ENCODE measurements at places on chromosomes 1 and 21.
A peak's percentile ranks its signal among the peaks of the same experiment; 100 is the strongest.

GRCh38 chr1:247228133-247228532 is 27.7 kb upstream of the VN1R5 start:
- no peak overlapping the region for H3K27ac ChIP-seq
- no peak overlapping the region for H3K4me3 ChIP-seq
- H3K36me3 ChIP-seq, result no peaks in the 10 kb centered on the region

- H3K27me3 ChIP-seq, result no peaks in the 10 kb centered on the region
- no peaks in the 10 kb centered on the region for H3K4me1 ChIP-seq
- H3K27ac ChIP-seq, result no peak overlapping the region
Observed at GRCh38 chr1:47696404-47696736, 258.5 kb downstream of the FOXD2 start.

DNA sequence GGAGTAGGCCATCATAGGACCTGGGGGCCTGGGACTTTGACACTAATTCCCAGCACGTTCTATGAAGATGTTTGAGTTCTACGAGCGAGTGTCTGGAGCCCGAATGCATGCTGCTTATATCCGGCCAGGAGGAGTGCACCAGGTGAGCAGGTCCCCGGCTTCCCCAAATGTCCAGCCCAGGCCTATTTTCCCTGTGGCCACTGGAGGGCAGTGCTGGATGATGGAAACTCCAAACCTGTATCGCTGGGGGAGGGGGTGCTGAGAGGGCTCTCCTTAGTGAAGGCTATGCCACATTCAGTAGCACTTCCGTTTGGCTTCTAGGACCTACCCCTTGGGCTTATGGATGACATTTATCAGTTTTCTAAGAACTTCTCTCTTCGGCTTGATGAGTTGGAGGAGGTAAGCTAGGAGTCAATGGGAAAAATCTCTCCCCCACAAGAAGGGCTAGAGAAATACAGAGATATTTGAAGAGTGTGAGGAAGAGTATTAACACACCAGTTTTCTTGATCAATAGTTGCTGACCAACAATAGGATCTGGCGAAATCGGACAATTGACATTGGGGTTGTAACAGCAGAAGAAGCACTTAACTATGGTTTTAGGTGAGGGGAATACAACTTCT is 5.2 kb upstream of the FCER1G start:
- H3K27ac ChIP-seq, result peak overlapping the region; percentile 27
- H3K27me3 ChIP-seq, result no peaks in the 10 kb centered on the region
- H3K4me1 ChIP-seq, result peaks cover 31% of the 10 kb centered on the region

DNA sequence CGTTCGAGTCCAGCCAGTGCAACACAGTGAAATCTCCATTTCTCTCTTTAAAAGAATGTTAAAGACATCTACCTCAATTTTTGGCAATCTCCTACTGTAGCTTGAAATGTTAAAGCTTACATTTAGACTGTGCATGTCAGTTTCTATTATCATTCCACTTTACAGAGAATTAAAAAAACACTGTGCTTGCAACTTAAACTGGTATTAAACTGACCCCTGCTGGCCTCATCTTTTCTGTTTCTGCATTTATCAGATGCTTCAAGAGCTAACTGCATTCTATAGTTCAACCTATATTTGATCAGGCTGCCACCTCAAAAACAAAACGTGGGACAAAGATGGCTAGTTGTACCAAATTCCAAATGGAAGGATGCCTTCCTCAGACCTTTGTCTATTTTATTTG is 226.5 kb downstream of the SMYD3 start:
- no peaks in the 10 kb centered on the region for H3K4me1 ChIP-seq
- DNase-seq, result no peak
- no peak overlapping the region for H3K27ac ChIP-seq
- no peaks in the 10 kb centered on the region for H3K36me3 ChIP-seq
- H3K27me3 ChIP-seq, result no peaks in the 10 kb centered on the region

- H3K27ac ChIP-seq, result no peak overlapping the region
- no peaks in the 10 kb centered on the region for H3K27me3 ChIP-seq
Observed at GRCh38 chr1:68168545-68169171, 63.7 kb downstream of the WLS start.

- no peaks in the 10 kb centered on the region for H3K36me3 ChIP-seq
- no peak overlapping the region for H3K27ac ChIP-seq
- no peaks in the 10 kb centered on the region for H3K27me3 ChIP-seq
- no peak overlapping the region for H3K4me3 ChIP-seq
Observed at GRCh38 chr1:20197329-20197791, 11.0 kb upstream of the PLA2G2C start.

GRCh38 chr1:3351449-3352298 is 102.8 kb upstream of the ARHGEF16 start:
- no peak overlapping the region for H3K27ac ChIP-seq
- no peaks in the 10 kb centered on the region for H3K36me3 ChIP-seq

DNA sequence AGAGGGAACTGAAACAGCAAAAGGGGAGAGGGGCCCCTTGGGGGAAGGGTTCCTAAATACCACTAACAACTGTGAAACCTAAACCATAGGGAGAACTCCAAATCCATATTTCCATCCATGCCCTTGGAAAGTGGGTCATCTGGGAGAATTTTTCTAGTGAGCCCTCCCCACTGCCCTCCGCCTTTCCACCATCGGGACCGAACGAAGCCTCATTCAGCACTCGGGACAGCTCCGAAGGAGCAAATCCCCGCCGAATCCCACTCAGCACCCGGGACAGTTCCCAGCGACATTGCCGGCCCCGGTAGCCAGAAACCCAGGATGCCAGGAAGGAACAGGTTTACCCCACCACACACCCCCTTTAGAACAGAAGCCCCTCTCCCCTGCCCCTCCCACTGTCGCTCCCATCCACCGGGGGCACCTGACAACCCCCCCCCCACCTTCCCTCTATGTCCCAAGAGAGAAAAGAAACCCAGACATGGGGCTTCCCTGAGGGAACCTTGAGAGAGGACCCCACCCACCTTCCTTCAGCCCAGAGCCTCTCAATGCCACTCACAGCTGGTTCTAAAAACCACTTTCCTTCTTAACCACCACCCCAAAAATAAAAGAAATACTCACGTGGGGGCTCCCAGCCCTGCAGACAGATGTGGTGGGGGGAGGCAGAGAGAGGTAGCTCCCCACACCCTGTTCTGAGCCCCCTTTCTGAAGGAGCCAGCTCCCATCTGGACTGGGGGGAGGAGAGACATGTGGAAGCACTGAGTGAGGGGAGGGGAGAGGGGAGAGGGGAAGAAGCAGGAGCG is 4.5 kb downstream of the DLGAP3 start:
- no peak overlapping the region for H3K27ac ChIP-seq
- DNase-seq, result peak; percentile 42
- no peaks in the 10 kb centered on the region for H3K36me3 ChIP-seq
- no peak overlapping the region for H3K4me3 ChIP-seq

DNA sequence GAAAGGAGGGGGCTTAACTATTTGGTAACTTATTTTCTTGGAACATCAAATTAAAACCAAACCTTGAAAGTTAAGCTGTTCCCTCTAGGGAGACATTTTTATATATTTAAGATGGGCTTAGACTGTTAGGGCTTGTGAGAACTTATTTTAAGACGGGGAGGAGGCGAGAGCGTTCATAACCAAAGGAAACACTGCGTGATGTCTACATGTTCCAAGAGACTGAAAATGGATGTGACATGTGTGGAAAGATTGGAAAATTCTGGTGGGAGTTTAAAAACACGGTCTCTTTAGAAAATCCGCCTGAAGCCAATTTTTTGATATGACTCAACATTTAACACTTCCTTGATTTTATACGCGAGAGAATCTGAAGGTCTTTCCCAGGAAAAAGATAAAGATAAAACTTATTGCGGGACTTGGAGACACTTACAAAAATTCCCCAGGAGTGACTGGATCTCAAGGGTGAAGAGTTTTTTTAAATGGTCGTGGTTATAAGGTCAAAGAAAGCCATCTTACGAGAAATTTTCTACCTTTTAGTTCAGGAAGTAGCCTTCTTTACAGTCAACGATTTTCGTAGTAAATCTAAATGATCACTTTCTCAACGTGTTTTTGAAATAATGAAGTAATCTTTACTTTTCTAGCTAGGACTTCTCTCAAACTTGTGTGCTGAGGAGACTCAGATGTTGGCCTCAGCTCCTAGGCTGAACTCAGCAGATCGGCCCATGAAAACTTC is 828 bp downstream of the PNRC2 start:
- peaks cover 11% of the 10 kb centered on the region for H3K36me3 ChIP-seq
- DNase-seq, result no peak
- H3K27ac ChIP-seq, result peak overlapping the region; percentile 95
- H3K4me1 ChIP-seq, result peaks cover 14% of the 10 kb centered on the region

DNA sequence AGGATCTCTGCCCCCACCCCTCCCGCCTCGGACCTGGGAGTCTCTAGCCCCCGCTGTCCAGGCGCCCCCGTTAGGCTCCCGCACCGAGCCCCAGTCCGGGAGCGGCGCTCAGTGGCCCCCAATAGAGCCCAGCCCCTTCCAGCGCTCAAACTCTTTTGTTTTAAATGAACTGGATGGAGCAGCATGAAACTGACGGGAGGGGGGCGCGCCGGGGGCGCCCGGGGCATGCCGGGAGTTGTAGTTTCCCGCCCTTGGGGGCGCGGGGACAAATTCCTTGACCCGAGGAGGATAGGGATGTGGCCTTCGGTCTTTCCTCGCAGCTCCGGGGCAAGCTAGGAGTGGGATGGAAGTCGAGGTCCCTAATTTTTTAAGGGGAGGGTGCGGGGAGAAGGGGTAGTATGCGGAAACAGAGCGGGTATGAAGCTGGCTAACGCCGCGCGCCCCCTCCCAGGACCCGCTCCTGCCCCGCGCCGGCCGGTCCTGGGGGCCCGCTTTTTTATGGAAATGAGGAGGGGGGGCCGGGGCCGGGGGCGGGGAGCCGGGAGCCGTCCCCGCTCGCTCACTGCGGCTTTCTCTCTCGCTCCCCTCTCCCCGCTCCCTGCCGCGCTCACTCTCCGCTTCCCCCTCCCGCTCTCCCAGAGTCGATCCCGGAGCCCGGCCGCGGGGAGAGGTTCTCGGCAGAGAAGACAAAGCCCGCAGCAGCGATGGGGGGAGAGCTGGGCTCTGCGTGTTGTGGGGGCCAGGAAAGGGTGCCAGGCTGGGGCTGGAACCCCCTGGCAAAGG is at the start of gene MEX3A:
MEX3A (minus strand) TSS at position 157 of the 783 bp plus-strand sequence. CDS start 467 bp downstream, outside the sequence.
- peak; percentile 59 for DNase-seq
- H3K4me3 ChIP-seq, result peak within 1 kb of the TSS; percentile 83
- no peaks in the 10 kb centered on the region for H3K36me3 ChIP-seq
- peaks cover 5% of the 10 kb centered on the region for H3K4me1 ChIP-seq
- peak within 1 kb of the TSS; percentile 15 for H3K27ac ChIP-seq

GRCh38 chr1:3504151-3504821 is 49.8 kb downstream of the ARHGEF16 start:
- no peak overlapping the region for H3K4me3 ChIP-seq
- H3K27me3 ChIP-seq, result no peaks in the 10 kb centered on the region
- no peaks in the 10 kb centered on the region for H3K4me1 ChIP-seq
- no peaks in the 10 kb centered on the region for H3K36me3 ChIP-seq

- H3K27ac ChIP-seq, result no peak overlapping the region
- H3K4me3 ChIP-seq, result no peak overlapping the region
- DNase-seq, result no peak
Observed at GRCh38 chr1:93774707-93775106, 93.1 kb upstream of the BCAR3 start.

DNA sequence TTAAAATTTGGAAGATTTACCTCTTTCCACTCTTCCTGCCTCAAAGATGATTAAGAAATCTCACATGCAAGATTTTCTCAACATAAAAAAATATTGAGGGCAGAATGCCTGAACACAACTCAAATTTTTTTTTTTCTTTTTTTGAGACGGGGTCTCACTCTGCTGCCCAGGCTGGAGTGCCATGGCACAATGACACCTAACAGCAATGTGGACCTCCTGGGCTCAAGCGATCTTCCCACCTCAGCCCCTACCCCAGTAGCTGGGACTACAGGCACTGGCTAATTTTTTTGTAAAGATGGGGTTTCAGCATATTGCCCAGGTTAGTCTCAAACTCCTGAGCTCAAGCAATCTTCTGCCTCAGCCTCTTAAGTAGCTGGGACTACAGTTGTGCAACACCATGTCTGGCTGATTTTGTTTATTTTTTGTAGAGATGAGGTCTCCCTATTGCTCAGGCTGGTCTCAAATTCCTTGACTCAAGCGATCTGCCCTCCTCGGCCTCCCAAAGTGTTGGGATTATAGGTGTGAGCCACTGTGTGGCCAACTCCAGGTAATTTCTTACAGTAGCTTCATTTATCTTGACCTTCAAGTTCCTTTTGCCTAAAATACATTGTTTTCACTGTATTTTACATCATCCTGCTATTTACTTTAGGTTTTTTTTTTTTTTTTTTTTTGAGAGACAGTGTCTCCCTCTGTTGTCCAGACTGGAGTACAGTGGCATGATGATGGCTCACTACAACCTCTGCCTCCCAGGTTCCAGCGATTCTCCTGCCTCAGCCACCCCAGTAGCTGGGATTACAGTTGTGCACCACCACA is 10.4 kb downstream of the NUCKS1 start:
- no peak overlapping the region for H3K27ac ChIP-seq
- no peaks in the 10 kb centered on the region for H3K27me3 ChIP-seq
- H3K36me3 ChIP-seq, result peaks cover 4% of the 10 kb centered on the region
- H3K4me3 ChIP-seq, result no peak overlapping the region
- no peaks in the 10 kb centered on the region for H3K4me1 ChIP-seq

GRCh38 chr1:203325026-203325417 is 19.7 kb downstream of the BTG2 start:
- H3K27ac ChIP-seq, result peak overlapping the region; percentile 98
- H3K27me3 ChIP-seq, result no peaks in the 10 kb centered on the region
- no peak for DNase-seq
- peak overlapping the region; percentile 29 for H3K4me3 ChIP-seq

GRCh38 chr1:10934150-10934818 is 78.2 kb upstream of the TARDBP start:
- H3K36me3 ChIP-seq, result no peaks in the 10 kb centered on the region
- H3K4me3 ChIP-seq, result no peak overlapping the region
- no peak for DNase-seq
- H3K27me3 ChIP-seq, result peaks cover 3% of the 10 kb centered on the region

DNA sequence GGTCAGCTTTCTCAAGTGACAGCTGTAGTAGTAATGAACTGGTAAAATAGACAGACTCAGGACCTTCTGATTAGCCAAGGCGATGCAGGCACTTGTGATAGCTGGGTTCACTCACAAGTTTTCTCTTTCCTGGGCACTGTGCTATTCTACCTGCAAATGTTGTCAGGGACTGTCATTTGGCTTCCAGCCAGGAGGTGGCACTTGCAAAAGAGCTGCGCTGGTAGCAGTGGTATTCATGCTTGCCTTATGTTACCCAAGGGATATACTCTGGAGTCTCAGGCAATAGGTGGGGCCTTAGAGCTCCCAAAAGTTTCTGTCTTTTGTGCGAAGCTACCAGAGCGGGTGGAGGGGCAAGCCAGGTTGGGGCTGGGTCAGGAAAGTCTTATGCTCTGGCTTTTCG is 23.5 kb downstream of the IFI44 start:
- H3K4me3 ChIP-seq, result no peak overlapping the region
- H3K27me3 ChIP-seq, result no peaks in the 10 kb centered on the region
- H3K27ac ChIP-seq, result no peak overlapping the region
- no peaks in the 10 kb centered on the region for H3K4me1 ChIP-seq
- no peak for DNase-seq

GRCh38 chr1:35175602-35176001 is 17.3 kb downstream of the SFPQ start:
- H3K36me3 ChIP-seq, result peaks cover 56% of the 10 kb centered on the region
- H3K4me3 ChIP-seq, result no peak overlapping the region
- H3K27me3 ChIP-seq, result no peaks in the 10 kb centered on the region
- peaks cover 6% of the 10 kb centered on the region for H3K4me1 ChIP-seq

Data from naive thymus-derived CD4-positive, alpha-beta T cell (primary cell).